ENCODE measurements at places on chromosomes 2 and 18.

DNA sequence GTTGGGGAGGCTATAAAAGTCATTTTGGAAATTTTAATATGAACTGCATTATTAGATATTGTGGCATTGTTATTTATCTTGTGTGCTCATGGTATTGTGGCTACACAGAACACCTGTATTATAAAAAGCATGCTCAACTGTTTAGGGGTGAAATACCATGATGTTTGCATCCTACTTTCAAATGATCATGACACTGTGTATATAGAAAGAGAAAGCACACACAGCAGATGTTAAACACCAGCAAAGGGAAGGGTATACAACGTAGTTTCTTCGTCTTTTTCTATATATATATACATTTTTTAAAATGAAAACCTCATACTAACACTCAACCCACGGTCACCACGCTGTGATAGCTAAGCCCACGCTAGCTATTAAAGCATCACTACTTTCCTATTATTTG is 27.1 kb downstream of the STARD7 start:
- DNase-seq: no peak

- DNase-seq: no peak
Measured at GRCh38 chr2:190149908-190150307, 87.4 kb upstream of the MSTN start.

- DNase-seq: no peak
Measured at GRCh38 chr18:12639990-12640880, 17.7 kb downstream of the SPIRE1 start.

GRCh38 chr2:127157651-127158485 is 50.9 kb upstream of the BIN1 start:
- DNase-seq: no peak

DNA sequence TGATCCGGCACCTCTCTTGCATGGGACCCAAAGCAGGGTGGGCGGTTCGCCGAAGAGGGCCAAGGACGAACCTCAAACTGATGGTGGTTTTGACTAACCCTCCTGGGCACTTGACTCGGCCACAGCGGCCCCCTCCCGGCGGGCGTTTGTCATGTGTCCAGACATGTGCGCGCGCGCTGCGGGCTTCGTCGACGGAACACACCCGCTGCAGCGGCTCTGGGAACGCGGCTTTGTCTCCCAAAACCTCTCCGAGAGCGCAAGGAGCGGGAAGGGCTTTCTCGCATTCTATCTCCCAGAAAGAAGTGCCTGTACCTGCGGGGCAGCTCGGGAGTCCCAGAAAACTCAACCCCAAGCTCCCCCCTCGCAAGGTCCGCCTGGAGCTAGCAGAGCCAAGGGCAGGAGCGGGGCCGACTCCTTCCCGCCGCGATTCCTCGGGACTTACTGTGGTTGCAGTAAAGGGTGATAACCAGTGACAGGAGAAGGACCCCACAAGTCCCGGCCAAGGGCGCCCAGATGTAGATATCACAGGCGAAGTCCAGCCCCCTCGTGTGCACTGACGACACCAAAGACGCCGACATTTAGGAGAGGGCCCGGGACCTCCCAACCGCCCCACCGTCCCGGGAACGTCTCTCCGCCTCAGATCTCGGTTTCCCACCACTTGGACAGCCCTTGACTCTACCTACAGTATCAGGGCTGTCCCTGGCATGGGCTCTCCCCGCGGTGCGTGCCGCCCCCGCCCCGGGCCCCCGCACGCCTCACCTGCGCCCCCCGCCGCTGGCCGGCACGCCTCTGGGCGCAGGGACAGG is 1.6 kb downstream of the CD8A start:
- no peak for DNase-seq

GRCh38 chr2:237464757-237465391 is 22.2 kb upstream of the MLPH start:
- no peak for DNase-seq

GRCh38 chr2:193627187-193627926 is 1432.6 kb upstream of the TMEFF2 start:
- no peak for DNase-seq

DNA sequence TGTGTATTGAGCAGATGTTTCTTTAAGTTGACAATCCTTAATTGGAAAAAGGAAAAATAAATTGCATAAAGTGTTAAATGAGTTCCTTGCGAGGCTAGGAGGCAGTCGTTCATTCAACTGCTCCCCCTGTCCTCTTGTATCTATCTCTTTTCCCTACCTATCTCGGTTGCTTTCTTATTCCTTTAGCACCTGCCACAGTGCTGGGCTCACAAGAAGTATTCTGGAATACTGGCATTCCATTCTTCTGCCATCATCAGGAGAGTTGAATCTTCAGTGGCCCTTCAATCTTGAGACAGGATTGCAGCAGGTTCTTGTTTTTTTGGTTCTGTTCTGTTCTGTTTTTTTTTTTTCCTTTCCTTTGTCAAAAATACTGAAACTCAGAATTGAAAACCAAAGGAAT is 143.1 kb upstream of the AQP4 start:
- DNase-seq: no peak

- no peak for DNase-seq
Measured at GRCh38 chr2:191479680-191480023, 198.3 kb upstream of the NABP1 start.

GRCh38 chr2:129297430-129297829 is 682.0 kb upstream of the RAB6C start:
- no peak for DNase-seq

DNA sequence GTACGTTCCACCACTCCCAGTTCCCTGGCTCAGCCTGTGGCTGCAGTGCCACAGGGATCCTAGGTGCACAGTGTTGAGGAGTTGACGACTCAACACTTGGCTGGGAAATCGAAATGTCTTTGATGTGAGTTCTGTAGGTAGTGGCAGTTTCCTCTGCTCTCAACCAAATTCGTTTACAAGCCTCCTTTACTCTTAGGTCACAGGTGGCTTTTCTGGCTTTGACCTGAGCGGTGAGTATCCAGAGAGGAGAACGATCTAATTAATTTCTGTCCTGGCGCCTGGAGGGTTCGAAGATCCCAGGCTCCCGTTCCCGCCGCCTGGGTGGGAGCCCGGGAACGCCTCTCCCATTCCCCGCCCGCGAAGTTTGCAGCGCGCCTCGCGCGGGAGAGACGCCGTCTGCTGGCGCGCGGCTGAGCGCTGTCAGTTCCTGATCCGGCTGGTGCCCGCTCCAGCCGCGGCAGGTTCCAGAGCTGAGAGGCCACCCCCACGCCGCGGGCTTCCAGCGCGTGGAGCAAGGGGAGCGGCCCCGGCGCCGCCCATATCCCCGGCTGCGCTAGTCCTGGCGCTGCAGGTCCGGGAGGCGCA is at the start of gene LAMA3:
LAMA3 (plus strand) TSS at position 423 of the 585 bp plus-strand sequence. CDS start 231 bp downstream, outside the sequence.
- no peak for DNase-seq

GRCh38 chr2:4765787-4766530 is 926.2 kb upstream of the SOX11 start:
- no peak for DNase-seq

DNA sequence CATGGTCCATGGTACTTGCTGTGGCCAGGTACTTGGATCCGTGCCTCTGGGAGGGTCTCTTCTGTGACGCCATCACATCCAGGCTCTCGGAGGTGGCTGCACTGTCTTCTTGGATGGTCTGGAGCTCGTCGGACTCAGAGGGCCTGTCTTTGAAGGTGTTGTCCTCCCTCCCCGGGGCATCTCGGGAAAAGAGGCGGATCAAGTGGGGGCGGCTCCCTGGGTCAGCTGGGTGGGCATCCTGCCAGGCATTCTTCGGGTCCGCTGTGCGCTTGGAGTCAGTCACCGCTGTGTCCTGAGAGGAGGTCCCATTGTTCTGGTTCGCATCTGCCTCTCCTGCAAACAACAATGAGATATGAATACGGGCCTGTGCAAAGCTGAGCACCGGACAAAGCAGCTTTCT is 115.6 kb downstream of the MBP start:
- DNase-seq: no peak

DNA sequence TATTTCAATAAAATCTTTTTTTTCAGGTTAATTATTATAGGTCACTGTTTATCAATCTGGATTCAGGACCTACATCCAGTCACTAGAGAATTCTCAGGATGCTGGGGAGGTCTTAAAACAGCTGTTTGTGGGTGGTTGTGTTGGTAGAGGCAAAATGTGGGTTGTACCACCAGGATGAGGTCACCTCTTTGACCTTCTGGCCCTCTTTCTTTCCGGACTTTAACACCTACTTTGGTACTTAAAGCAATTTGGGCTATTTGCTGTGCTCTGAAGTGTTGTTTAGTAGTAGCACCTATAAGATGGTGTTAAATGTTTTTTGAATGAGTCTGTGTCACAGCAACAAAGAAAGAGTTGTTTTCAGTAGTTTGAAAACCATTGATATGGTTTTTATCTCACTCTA is 14.6 kb downstream of the EML4 start:
- DNase-seq: no peak

- DNase-seq: no peak
Measured at GRCh38 chr2:61671561-61672315, 133.6 kb upstream of the XPO1 start.

- DNase-seq: no peak
Measured at GRCh38 chr2:55965276-55965675, 41.7 kb upstream of the EFEMP1 start.

GRCh38 chr18:55228191-55228590 is 268.9 kb upstream of the CCDC68 start:
- DNase-seq: no peak

- DNase-seq: no peak
Measured at GRCh38 chr2:25310965-25311864, 30.5 kb downstream of the DNMT3A start.

- DNase-seq: peak; percentile 62
Measured at GRCh38 chr2:200922439-200922838, 33.3 kb downstream of the NIF3L1 start.

DNA sequence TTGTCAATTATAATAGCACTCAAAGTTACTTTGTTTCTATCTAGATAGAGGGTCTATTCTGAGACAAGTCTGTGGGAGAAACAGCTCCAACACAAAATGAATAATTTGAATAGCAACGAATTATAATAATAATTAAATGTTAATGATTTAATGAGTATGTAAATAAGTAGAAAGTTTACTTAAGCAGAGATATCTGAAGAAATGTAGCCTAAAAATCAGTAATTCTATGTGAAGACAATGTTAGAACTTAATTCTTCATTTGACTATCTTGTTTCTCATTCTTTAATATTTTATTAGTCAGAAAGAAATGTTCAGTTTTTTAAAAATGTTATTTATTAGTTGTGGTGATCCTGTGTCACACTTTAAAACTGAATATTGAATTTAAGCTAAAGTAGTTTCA is 161.2 kb downstream of the PLEKHA3 start:
- no peak for DNase-seq

DNA sequence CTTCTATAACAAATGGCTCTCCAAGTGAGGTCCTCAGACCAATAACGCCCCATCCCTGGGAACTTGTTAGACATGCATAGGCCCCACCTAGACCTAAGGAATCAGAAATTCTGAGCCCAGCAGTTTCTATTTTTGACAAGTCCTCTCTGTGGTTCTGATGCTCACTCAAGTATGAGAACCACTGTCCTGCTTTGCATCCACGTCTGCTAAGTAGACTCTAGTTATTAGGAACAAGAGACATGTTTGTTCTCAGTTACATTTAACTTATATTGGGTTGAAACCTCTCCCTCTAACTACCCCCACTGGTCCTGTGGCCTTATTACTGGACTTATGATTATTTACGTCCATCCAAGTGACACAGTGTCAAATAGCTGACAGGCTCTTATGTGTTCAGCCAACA is 70.3 kb downstream of the TMEM17 start:
- DNase-seq: no peak

DNA sequence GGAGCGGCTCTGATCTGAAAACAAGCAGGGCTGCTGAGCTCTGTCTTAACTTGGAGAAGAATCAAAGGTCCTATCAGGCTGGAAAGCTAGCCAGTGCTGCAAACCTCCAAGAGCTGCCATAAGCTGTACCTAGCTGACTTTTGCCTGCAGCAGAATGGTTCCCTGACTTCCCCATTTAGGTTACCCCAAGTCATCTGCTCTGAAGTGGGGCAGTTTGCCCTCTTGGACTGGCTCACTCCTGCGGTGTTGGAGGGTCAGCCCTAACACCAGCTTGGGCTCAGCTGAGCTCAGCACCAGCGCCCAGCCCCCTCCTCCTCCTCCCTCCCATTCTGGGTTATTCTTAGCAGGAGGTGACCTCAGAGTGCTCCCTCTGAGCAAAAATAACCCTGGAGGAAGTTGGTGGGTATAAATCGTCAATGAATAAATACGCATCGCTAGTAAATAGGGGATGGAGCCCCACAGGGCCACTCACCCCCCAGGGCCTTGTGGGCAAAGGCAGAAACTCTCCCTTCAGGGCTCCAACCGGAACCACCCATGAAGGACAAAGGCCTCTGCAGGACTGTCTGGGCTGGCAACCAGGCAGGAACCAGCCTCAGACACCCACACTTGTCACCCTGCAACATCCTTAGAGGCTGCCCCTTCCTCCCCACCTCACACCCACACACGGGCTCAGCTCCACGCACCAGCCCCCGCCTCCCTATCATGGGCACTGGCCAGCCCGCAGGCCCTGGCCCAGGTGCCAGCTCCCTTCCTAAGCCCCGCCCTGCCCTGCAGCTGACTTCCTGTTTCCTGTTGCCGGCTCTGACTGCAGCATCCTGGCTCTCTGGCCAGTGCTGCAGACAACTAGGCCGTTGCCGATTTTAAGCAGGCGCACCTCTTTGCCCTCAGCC is 46.9 kb downstream of the DNMT3A start:
- DNase-seq: peak; percentile 81

DNA sequence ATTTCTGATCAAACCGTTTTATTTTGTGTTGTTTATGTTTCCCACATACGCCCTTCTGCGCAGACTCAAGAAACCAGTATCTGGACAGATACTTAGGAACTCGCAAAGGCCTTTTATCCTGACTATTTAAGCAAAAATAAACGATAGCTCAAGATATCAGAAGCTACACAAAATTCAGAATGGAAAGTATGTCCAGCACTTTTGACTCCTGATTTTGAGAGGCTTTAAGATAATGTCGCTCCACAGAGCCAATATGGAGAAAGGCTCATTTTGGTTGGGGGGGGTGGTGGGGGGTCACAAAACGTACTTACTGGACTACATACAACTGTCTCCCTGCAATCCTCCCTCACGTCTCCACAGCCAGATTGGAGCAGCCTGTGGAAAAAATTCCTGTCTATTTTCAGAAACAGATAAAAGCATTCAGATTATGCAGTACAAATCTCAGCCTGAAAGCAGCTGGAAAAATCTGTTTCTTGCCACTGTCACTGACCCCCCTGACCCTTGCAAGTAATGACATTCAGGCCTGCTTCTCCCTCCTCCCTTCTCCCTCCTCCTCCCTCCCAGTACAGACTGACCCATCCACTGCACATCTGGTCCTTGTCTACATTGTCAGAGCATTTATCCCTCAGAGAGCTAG is 34.9 kb upstream of the LCLAT1 start:
- no peak for DNase-seq

DNA sequence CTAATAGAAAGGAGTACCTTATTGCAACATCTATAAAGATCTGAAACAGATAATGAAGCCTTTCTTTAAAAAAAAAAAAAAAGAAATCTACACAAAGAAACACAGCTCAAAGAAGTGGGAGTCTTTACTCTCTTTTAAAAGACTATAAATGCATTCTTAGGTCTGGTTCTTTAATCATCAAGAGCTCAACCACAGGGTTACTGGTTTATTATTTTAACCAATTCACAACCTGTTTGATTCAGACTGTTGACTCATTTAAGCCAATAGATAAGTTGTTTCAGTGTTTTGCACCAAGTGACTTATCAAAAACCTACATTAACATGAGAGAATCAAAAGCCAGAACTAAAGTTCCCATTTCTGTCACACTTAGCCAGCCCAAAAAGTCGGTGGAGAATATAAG is 93.1 kb downstream of the TCF4 start:
- DNase-seq: no peak

GRCh38 chr2:119490106-119490505 is 34.2 kb downstream of the SCTR start:
- DNase-seq: no peak

GRCh38 chr2:193583638-193584400 is 1389.1 kb upstream of the TMEFF2 start:
- DNase-seq: no peak

- DNase-seq: no peak
Measured at GRCh38 chr2:222615320-222615719, 40.6 kb downstream of the FARSB start.

Measured in activated CD4-positive, alpha-beta T cell treated with anti-CD3 and anti-CD28 coated beads, Interleukin-2, Interleukin-4, amounts not matched to agents 100 ng/mL and 50 ng/mL, durations not matched to agents 16 hours and 8 hours (primary cell).